ENCODE measurements at places on chromosomes 16 and 17. TPM values are rescaled to one million over a fixed set of nuclear protein-coding genes. Genes with fewer than 3 reads are reported as not detected.

Gene NKD1
- polyA plus RNA-seq = 0.27 TPM

Gene OR4D1
- not detected for polyA plus RNA-seq

Gene GPR142
- 0.19 TPM for polyA plus RNA-seq

GRCh38 chr16:79823639-79824038 is 223.1 kb upstream of the MAF start:
- no peak for DNase-seq

Gene NACA2
- not detected for polyA plus RNA-seq

DNA sequence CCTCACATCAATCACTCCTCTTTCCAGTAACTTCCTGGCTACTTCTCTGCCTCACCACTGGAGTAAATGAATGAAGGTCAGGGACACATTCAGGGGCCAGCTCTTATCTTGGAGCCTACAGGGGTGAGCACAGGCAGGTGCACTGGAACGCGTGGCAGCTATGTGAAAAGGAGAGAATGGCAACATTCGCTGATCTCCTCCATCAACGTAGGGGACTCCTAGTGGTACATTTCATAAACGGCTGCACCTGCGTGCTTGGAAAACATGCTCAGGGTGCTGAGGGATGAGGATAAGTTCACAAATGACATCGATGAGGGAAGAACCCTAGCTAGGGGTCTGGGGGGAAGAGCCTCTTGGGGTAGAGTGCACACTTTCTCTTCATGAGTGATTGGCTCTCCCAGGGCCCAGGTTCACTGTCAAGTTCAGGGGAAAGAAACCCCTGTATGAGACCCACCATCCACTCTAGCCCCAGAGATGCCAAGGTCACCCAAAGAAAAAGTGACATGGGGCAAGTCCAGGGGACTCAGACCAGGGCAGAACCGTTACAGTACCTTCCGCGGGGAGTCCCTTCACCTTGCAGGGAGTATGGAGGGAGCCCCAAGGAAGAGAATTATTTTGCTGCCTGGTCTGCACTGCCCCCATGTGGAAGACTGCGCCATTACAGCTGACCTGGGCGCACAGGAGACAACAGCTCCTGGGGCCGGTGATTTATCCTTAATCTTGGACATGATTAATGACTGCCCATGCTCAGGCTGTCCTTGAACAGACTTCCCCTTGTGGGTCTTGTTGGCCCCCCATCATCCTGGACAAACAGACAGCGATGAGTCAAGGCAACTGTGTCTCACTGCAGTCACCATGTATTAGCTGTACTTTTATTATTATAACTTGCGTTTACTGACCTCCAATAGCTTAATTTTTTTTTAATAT is 30.1 kb downstream of the VAC14 start:
- DNase-seq = peak; percentile 67

GRCh38 chr17:3915995-3916696 is at the start of gene P2RX1:
TSS of gene P2RX1 (minus strand) at chr17:3916465. CDS start at chr17:3916225, 240 bp downstream.
- peak; percentile 81 for DNase-seq

GRCh38 chr16:57007050-57007449 is 17.7 kb downstream of the NLRC5 start:
- DNase-seq = no peak

GRCh38 chr17:82457073-82457928 is 1.2 kb upstream of the NARF start:
- no peak for DNase-seq
